Substantia nigra (tissue), 51 donors: ENCODE measurements at places on chromosomes 11 and 22.

DNA sequence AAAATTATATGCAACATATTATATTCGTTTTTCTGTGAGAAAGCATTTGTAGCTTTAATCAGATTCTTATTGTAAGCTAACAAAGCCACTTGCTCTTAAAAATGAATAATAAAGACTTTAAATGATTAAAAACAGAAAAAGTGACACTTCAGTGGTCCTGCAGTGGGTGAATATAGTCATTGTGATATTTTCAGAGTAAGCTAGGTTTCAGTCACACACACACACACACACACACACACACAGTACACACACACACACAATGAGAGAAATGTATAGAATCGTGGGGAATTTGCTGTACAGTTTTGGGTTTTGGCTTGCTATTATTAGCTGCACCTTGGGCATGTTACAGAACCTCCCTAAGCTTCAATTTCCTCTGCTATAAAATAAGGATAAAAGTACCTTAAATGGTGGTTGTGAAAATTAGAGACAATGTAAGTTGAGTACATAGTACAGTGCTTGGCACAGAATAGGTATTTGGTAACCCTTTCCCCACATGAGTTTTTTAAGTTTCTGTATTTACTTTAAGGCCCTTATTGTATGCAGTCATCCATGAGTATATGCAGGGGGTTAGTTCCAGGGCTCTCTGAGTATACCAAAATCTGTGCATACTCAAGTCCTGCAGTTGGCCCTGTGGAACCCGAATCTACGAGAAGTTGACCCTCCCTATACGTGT lies 39.8 kb downstream of the CSTPP1 start:
- no peak for DNase-seq

DNA sequence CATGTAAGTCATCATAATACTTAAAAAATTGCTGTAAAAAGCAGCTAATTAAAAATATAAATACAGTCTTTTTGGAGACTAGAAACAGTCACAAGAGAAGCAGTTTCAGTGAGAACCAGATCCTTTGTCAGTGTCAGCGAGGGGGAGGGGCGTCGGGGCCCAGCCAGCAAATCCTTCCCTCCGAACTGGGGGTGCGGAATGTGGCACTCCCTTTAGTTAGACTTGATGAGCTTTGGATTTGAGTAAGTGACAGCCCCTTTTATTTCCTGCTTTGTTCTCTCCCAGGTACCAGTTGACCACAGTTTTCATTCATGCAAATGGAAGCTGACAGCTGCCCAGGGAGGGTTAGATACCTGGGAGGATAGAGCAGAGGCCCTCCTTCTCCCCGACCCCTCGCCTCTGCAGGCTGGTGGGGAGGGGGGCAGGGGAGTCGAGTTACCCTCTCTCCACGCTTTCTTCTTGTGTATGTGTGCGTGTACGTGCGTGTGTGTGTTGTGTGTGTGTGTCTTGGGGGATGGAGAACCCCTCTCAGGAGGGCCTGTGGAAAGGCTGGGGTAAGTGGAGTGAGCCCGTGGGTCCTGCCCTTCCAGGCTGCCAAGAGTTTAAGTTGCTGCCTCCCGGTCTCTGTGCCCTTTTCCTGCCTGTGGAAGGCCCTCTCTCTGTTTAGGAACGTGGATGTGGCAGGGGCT lies 38.3 kb downstream of the PTPRJ start:
- DNase-seq: peak; percentile 16

- DNase-seq: no peak
Observed at GRCh38 chr22:17638182-17638431, 450 bp upstream of the BCL2L13 start.

- no peak for DNase-seq
Observed at GRCh38 chr11:71238285-71238875, 14.0 kb downstream of the SHANK2 start.

- DNase-seq: no peak
Observed at GRCh38 chr11:115552151-115552772, 48.0 kb upstream of the CADM1 start.

- DNase-seq: no peak
Observed at GRCh38 chr11:71165771-71166170, 86.6 kb downstream of the SHANK2 start.
